Bronchus fibroblast of lung (primary cell): ENCODE measurements at places on chromosomes 6 and 20. TPM values are rescaled to one million over a fixed set of nuclear protein-coding genes. Genes with fewer than 3 reads are reported as not detected.

Gene OXT
- total RNA-seq = not detected in 2 replicates

Gene TMEM14B
- 106 and 126 TPM in 2 replicates for total RNA-seq

Gene OTOR
- not detected in 2 replicates for total RNA-seq

Gene RWDD2A
- total RNA-seq = 1.5 and 1.6 TPM in 2 replicates

Gene EPPIN
- not detected in 2 replicates for total RNA-seq

Gene HLA-E
- 92.2 and 93.1 TPM in 2 replicates for total RNA-seq

Gene DST
- total RNA-seq = 63.4 and 63.9 TPM in 2 replicates

Gene OR2J3
- total RNA-seq = not detected in 2 replicates

Gene NRSN1
- total RNA-seq = not detected in 2 replicates

Gene CUL7
- total RNA-seq = 27.6 and 30.0 TPM in 2 replicates

Gene GOPC
- total RNA-seq = 18.1 and 20.0 TPM in 2 replicates

Gene CST4
- not detected in 2 replicates for total RNA-seq
